SK-N-SH (cell line): ENCODE measurements at places on chromosomes 6 and 20. TPM values are rescaled to one million over a fixed set of nuclear protein-coding genes. Genes with fewer than 3 reads are reported as not detected.

Gene KIF6
- polyA plus RNA-seq = 0.13 and 0.18 TPM in 2 replicates

Gene CRISP3
- not detected in 2 replicates for polyA plus RNA-seq

Gene WFDC5
- polyA plus RNA-seq = 0.08 and 0.11 TPM in 2 replicates

Gene PI3
- polyA plus RNA-seq = 0.12 TPM in 1 of 2 replicates, not detected in the other

Gene TSPO2
- polyA plus RNA-seq = not detected in 2 replicates

Gene SYNGAP1
- 5.9 and 8.8 TPM in 2 replicates for polyA plus RNA-seq

Gene SFTA2
- polyA plus RNA-seq = not detected in 2 replicates

Gene FNDC1
- polyA plus RNA-seq = not detected in 2 replicates
